Stromal cell of bone marrow (primary cell): ENCODE measurements at places on chromosomes 16 and 17.
A peak's percentile ranks its signal among the peaks of the same experiment; 100 is the strongest.

DNA sequence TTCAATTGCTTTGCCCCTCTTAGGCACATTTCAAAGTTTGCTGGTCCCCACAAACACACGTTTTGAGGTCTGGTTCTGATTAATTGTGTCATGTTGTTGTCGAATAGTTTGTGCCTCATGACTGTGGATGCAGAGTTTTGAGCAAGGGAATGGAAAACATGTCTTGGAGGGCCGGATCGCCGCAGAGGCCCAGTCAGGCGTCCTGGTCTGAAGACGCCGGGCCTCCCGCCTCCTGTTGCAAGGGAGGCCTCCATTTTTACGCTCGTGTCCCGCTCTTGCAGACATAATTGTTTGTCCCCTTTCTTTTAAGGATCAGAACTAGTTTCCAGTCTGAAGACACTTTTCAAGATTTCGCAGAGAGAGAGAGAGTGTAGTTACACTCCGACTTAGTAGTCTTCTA, 3.2 kb downstream of the NTN1 start:
- DNase-seq = no peak

DNA sequence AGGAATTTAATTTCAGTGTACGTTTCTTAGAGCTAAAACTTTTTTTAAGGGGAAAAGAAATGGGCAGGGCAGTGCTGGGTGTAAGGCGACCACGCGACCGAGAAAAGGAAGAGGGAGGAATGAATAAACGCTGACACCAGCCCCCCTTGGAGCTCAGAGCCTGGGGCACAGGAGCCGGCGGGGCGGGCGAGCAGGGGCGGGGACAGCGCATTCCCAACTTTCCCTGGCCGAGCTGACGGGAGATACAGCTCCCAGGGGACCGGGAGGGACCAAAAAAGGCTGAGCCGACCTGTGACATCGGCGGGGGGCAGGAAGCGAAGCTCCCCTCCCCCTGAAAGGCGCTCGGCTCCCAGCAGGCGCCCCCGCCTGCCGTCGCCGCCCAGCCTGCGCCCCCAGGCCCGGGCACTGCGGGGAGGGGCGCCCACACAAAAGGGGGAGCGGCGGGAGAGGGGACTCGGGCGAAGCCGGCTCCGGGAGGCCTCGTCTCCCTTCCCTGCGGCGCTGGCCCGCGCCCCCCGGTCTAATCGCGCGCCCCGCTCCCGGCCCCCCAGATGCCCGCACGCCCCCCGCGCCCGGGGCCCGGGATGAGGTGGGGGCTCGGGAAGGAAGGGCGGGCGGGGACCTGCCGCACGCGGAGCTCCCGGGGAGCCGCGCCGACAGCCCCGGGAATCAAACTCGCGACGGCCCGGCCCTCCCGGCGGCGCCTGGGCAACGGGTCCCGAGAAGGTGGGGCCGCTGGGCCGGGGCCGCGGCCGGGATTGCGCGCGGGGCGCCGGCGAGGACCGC, 622 bp downstream of the CUEDC1 start:
- no peak for DNase-seq

- no peak for DNase-seq
These were observed 46.7 kb downstream of the C16orf82 start for GRCh38 chr16:27113341-27113841.

DNA sequence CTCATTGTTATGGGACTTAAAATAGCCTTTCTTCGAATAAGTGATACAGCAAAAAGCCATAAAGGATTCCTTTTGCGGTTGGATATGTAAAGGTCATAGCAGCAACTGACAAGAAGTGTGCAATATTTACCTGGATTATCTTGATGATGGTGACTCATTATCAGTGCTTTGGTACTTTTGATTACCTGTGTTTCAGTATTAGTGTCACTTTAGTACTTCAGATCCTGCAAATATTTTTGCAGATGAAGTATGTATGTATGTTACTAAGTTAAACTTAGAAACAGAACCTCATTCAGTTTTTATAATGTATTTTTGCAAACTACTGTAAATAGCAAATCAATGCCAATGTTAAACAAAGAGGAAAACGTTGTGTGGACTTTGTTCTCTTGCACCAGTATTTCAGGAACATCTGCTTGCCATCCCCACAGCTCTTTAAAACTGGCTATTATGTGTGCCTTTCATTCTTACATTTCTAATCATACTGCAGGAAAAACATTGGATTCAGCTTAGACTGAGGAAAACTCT, 10.5 kb downstream of the CNEP1R1 start:
- no peak for DNase-seq

DNA sequence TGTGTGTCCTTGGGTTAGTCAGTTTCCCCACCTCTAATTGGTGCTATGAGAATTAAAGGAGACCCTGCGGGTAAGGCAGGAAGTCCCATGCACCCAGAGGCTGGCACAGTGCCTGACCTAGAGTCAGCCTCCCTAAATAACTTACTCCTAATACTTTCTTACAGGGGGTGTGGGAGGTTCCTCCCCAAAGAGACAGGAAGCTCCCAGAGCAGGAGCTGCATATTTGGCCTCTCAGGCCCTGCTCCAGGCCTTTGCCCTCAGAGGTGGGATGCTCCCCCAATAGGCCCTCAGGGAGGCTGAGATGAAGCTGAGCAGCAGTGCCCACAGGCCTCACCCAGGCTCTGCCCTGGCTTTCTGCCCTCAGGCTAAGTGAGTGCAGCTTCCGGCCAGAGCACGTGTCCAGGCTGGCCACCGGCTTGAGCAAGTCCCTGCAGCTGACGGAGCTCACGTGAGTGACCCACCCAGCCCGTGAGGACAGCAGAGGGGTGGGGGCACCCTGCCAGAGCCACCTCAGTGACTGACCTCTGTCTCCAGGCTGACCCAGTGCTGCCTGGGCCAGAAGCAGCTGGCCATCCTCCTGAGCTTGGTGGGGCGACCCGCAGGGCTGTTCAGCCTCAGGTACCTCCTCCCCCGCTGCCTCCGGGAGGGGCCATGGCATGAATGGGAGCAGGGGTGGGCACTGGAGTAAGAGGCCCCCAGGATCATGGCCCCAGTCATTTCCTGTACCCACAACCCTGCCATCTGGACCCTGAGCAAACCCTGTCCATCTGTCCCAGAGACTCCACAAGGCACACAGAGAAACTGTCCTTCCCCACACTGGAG, 31.1 kb upstream of the CPNE2 start:
- DNase-seq = peak; percentile 47

- no peak for DNase-seq
These were observed 9.9 kb downstream of the XYLT1 start for GRCh38 chr16:17460890-17461289.

DNA sequence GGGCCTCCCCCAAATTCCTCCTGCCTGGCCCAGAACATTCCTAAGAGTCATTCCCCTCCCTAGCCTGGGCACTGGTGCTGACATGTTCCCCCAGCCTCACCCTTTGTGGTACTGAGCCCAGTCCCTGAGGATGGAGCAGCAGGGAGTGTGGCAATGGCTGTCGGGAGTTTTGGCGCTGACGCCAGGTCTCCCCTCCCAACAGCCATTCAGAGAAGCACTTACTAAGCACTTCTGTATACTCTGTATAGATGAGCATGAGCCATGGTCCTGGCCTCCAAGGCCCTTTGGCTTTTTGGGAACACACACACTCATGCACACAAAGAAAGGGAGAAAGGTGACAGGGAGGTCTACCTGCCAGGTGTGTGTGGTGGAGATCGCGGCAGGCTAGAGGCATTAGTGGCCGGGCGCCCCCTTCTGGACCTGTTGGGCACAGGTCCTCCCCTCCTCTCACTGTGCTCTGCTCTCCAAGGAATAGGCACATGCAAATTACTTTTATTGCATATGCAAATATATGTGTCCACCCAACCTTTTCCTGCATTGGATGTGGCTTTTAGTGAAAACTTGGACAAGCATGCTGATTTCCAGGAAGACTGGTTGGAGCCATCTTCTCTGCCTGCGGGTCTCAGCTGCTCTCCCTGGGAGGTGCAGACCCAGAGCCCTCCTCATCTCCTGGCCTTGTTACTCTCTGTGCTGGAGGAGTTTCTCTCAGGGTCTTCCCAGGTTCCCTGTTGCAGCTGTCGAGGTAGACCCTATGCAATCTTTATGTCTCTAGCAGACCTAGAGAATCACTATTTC, 17.4 kb upstream of the C17orf107 start:
- no peak for DNase-seq

GRCh38 chr16:73846356-73846755, 450.3 kb upstream of the PSMD7 start:
- no peak for DNase-seq

- no peak for DNase-seq
These were observed 2.6 kb downstream of the KAT2A start for GRCh38 chr17:42118545-42118944.

DNA sequence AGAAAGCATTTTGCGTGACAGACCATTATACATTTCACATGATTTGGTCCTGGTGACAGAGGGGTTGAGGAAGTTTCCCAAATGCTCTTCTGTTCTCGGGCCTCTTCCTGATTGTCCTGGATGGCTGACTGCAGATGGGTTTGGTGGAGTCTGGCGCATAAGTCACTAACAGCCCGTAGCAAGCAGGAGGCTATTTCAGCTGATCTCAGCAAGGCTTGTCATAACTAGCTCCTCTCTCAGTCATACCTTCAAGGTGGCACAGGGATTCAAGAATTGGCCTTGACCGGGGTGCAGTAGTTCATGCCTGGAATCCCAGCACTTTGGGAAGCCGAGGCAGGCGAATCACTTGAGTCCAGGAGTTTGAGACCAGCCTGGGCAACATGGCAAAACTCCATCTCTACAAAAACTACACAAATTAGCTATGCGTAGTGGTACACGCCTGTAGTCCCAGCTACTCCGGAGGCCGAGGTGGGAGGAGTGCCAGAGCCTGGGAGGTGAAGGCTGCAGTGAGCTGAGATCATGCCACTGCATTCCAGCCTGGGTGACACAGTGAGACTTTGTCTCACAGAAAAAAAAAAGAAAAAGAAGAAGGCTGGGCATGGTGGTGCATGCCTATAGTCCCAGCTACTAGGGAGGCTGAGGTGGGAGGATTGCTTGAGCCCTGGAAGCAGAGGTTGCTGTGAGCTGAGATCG, 68.9 kb upstream of the HAS3 start:
- no peak for DNase-seq

DNA sequence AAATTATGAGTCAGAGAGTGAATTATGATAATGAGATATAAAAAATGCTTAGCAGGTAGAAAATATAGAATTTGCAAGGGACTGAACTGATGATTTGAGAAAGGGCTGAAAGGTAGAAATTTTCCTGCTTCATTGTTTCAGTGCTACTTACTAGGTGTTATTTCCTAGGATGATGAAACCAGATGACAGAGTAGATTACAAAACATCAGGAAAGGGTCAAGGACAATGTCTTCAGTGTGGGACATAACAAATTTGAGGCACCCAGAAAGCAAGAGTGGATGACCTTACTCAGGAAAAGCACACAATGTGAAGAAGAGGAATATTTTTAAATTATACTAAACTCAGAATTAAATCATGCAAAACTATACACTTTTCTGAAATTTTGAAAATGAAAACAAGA, 102.1 kb downstream of the SHCBP1 start:
- no peak for DNase-seq

- DNase-seq = no peak
These were observed 71.8 kb upstream of the MRTFB start for GRCh38 chr16:13999071-13999894.

GRCh38 chr16:8548166-8548565, 42.1 kb downstream of the TMEM114 start:
- DNase-seq = no peak

DNA sequence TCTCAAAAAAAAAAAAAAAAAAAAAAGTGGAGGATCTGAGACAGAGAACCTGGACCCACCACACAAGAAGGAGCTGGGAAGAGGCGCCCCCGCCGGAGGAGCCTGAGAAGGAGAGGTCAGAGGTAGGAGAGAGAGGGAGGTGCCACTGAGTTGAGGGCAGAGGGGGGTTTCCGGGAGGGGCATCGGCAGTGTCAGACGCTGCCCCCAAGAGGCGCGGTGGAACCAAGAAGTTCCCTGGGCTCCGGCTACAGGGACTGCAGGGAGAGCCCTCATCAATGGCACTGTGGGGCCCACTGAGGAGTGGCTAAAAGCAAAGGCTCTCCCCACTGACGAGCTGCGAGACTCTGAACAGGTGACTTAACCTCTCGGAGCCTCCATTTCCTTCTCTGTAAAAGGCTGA, 4.2 kb downstream of the CCDC42 start:
- no peak for DNase-seq

DNA sequence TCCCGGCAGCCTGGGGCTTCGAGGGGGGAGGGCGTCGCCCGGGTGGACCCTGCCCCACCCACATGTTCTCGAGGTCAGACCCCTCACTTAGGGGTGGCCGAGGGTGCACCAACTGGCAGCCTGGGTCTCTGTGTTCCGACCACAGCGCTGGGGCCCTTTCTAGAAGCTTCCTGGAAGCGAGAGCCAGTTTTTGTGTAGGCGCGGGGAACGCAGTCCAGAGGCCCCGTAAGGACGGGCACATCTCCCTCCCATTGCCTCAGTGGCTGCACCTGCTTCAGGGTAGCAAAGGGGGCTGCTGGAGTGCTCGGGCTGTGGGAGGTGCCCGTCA, 148.3 kb downstream of the BANP start:
- DNase-seq = no peak

GRCh38 chr17:6323626-6324356, 111.1 kb downstream of the AIPL1 start:
- no peak for DNase-seq

- DNase-seq = no peak
These were observed 531 bp upstream of the HASPIN start for GRCh38 chr17:3723188-3723555.

GRCh38 chr17:77352441-77352840, 211.7 kb downstream of the SEC14L1 start:
- DNase-seq = no peak

DNA sequence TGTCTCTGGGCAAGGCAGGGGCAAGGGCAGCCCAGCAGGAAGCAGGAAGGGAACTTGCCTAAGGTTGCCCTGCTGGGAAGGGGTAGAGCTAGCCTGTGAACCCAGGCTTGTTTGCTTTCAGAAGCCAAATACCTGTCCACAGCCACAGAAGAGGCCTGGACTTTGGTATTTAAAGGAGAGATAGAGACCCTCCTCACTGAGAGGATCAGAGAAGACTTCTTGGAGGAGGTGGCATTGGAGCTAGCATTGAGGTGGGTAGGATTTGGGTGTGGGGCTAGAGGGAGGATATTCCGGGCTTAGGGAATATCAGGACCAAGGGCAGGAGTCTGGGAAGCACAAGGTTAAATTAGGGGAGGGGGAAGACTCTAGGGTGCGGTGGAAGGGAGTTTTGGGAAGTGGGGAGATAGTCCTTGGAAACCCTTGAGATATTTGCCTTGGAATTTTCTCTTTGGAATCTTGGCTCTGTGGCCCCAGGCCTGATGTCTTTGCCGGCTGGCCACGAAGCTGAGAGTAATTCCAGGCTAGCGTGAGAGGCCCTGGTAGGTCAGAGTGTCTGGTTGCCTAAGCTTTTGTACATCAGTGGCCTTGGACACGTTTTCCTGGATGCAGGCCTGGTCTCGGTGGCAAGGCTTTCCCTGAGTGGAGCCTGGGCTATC, 13.1 kb upstream of the ETV4 start:
- no peak for DNase-seq

- DNase-seq = no peak
These were observed 25.8 kb downstream of the TTYH2 start for GRCh38 chr17:74239172-74239571.

GRCh38 chr17:70168044-70168976, 1.0 kb upstream of the KCNJ2 start:
- DNase-seq = peak; percentile 56

- no peak for DNase-seq
These were observed 6.2 kb upstream of the TMEM92 start for GRCh38 chr17:50268026-50268425.
